ENCODE measurements at places on chromosomes 1 and 21. TPM values are rescaled to one million over a fixed set of nuclear protein-coding genes. Genes with fewer than 3 reads are reported as not detected.

Gene SLC9C2
- not detected for total RNA-seq

Gene SLC30A7
- 26.6 TPM for total RNA-seq

GRCh38 chr1:205488074-205488723 lies 16.3 kb upstream of the CDK18 start:
- H3K4me3 ChIP-seq: no peak overlapping the region
- peaks cover 2% of the 10 kb centered on the region for H3K4me1 ChIP-seq
- DNase-seq: peak; percentile 78
- H3K36me3 ChIP-seq: no peaks in the 10 kb centered on the region
- H3K27ac ChIP-seq: no peak overlapping the region
- H3K27me3 ChIP-seq: no peaks in the 10 kb centered on the region

GRCh38 chr21:32929633-32930038 lies 96.1 kb upstream of the OLIG2 start:
- H3K4me1 ChIP-seq: no peaks in the 10 kb centered on the region
- H3K4me3 ChIP-seq: no peak overlapping the region
- DNase-seq: no peak

Gene RGS4
- not detected for total RNA-seq
